ENCODE measurements at places on chromosomes 1 and 21.

- DNase-seq, result no peak
These were observed 37.7 kb downstream of the IFI44 start for GRCh38 chr1:78687315-78687714.

GRCh38 chr1:89945852-89946476, 48.9 kb upstream of the ZNF326 start:
- DNase-seq, result no peak

GRCh38 chr1:6872573-6873261, 87.5 kb downstream of the CAMTA1 start:
- DNase-seq, result no peak

DNA sequence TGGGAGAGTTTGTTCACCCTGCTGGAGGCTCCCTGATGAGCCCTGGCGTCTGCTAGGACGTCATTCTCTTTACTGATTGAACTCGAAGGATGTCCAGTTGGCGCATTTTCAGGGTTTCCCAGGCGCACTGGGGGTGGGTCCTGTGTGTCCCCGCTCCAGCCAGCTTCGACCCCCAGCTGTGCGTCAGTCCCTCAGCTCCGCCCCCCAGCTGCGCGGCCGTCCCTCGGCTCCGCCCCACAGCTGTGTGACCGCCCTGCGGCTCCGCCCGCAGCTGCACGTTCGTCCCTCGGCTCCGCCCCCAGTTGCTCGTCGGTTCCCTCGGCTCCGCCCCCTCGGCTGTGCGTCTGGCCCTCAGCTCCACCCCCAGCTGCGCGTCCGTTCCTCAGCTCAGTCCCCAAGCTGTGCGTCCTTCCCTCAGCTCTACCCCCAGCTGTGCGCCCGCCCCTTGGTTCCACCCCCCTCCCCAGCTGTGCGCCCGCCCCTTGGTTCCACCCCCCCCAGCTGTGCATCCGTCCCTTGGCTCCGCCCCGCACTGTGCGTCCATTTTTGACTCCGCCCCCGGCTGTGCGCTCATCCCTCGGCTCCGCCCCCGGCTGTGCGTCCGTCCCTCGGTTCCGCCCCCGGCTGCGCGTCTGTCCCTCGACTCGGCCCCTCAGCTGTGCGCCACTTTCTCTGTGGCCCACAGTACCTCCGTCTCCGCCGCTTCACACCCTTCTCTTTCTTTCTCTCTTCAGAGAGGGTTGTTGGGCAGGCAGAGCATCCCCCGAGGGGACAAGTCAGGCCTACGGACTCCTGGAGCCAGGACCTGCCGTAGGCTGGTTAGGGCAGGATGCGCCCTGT, 61.3 kb downstream of the FAAP20 start:
- DNase-seq, result peak; percentile 90

- no peak for DNase-seq
These were observed 299 bp downstream of the DIP2A start for GRCh38 chr21:46459024-46459355.

DNA sequence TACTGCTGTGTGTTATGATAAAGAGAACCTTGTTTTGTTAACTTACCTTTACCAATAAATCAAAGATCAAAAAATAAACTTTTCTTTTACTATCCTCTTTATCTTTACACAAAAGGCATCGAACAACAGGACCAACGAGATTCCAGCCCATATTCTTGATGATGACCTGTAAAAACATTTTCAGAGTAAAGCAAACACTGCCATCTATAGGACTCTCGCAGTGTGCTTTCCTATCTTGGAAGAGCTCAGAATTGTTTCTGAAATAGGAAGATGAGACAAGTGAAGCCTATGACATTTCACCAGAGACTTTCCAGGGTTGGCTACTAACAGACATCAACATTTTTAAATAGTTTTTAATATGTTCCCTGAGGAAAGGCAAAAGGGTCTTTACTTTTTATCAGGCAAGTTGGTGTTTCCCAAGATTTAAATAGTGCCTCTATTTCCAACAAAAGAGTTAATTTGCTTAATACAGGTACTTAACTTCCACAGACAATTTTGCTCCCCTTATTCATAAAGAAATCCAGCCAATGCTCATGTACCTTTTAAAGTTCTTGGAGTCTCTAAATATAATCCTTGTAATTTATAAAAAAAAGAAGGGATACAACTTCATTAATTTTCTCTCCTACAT, 7.3 kb downstream of the GLMN start:
- DNase-seq, result peak; percentile 40

- DNase-seq, result no peak
These were observed 32.3 kb downstream of the KIRREL1 start for GRCh38 chr1:158025576-158026230.

GRCh38 chr1:31199949-31200348, 39.7 kb downstream of the NKAIN1 start:
- no peak for DNase-seq

DNA sequence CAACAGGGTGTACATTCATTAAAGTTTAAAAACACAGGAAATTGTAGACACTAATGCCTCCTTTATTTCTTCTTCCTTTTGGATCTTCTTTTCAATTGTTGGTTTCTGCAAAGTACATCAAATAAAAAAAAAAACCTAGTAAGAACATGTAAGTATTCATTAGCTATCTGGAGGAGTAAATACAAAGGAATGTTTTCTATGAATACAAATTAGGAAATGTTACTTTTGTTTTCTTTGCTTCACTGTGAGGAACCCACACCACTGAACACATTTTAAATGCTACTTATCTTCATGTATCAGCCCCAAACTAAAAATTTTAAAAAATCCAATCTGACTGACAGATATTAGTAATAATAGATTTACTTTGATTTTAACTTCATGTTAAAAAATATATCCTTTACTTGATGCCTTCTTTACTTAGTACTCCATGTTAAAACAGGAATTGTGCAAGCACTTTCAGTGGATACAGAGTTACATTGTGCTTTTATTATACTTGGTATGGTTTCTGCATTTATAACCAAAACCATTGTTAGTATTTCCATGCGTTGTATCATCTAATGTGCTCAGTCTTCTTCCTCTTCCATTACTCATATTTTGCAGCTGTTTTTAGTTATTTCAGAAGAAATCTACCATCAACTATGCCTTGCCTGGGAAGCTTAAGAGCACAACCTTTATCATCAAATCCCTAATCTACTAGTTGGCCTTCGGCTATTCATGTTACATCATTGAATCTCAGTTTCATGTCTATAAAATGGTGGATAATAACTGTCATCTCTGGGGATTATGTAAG, 236.9 kb upstream of the DPYD start:
- no peak for DNase-seq

DNA sequence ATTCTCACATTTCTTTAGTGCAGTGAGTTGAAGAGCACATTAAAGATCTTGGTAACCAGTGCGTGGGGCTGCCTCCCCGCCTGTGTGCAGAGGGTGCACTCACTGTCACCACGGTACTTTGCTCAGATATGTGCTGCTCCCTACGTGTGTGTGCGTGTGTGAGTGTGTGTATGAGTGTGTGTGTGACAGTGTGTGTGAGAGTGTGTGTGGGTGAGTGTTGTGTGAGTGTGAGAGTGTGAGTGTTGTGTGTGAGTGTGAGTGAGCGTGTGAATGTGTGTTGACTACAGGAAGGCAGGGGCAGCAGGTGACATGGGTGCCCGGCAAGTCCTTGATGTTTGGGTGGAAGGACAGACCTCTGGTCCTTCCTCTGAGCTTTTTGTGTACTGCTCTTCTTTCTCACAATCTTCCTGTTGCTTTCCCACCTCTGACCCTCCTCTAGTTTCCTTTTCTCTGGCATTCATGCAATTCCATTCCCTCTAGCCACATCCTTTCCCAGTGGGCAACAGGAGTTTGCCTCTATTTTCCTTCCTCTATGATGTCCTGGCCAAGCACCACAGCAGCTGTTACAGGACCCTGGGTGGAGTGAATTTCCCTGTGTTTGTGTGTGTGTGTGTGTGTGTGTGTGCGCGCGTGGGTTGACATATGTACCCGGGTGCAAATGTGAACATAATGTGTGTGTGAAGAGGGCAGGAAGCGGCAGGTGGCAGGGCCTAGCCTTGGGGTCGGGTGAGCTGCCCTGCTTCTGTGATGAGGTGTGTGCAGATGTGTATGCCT, 19.8 kb downstream of the LHX4 start:
- DNase-seq, result no peak

DNA sequence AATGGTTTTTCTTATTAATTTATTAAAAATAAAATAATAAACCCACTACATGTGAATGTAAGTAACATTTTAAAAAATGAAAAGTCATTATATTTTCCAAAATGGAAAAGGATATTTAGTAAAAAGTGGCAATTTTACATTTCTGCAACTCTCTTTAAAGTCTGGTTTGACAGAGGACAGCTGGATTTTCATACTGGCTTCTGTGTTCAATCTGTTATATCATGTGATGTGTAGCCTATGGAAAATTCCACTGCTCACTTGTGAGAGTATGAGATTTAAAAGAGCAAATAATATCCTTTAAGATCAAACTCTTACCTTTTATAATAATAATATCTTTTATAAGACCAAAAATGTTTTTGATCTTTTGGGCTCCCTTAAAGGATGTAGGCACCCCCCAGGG, 33.7 kb downstream of the PCP4 start:
- DNase-seq, result no peak

- DNase-seq, result no peak
These were observed 130.2 kb downstream of the IFI44 start for GRCh38 chr1:78779831-78780230.

DNA sequence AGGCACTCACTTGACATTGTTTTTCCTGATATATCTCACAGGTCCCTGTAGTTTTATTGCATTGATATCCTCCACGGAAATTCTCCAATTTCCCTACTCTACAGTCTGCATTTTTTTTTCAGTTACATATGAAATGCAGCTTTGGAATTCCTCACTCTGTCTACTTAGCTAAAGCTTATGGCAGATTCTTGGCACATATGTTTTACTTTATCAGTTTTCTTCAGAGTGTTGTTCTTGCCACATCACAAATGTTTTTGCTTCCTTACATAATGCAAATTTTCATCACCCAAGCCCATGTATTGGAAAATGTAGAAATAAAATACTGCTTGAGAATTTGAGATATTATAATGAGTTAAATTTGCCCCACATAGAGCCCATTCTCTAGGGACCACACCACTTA, 1895.1 kb downstream of the MRPL39 start:
- DNase-seq, result no peak

DNA sequence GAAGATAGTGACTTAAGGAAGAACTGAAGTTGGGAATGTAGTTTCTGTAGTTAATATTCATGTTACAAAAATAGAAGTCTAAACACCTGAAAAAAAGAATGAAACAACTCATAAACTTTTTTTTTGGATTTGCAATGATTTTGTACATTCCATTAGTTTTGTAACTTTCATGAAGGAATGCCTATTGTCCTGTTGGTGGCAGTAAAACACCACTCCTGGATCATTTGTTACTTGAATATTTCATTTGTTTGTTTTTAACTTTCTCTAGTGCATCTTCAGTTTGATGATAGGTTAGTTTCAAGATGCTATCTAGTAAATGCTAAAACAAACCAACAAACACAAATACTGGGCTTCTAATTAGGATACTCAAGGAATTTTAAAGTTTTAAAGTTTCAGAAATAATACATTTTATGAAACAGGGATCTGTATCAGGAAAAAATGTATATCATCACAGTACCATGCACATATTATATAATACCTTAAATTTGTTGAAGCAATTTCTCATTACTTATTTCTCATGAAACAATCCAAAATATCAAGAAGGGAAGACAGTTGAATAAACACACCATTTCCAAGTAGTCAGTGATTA, 229.7 kb upstream of the CACYBP start:
- peak; percentile 48 for DNase-seq

DNA sequence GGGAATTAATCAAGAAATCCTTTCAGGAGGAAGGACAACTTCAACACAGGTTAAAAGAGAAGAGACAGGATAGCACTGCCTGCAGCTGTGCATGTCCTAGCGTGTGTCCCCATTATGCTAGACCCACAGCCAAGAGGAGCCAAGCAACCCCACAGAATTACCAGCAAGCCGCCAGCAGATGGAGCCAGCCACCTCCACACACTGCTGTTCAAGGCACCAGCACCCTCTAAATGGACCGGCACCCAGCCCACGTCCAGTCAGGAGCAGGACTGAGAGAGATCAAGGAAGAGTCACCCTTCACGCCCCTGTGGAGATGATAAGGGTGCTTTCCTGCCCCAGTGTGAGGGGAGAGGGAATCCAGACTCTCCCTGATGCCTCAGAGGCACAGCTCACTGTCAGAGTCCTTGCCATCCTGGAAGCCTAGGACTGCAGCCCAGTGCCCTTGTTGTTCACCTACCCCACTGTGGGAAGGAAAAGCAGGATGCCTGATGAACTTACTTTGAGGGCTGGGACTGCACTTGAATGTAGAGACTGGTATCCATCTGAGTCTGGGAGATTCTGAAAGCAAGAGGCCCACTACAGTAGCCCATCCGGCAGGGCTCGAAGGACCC, 37.1 kb upstream of the CTTNBP2NL start:
- peak; percentile 12 for DNase-seq

DNA sequence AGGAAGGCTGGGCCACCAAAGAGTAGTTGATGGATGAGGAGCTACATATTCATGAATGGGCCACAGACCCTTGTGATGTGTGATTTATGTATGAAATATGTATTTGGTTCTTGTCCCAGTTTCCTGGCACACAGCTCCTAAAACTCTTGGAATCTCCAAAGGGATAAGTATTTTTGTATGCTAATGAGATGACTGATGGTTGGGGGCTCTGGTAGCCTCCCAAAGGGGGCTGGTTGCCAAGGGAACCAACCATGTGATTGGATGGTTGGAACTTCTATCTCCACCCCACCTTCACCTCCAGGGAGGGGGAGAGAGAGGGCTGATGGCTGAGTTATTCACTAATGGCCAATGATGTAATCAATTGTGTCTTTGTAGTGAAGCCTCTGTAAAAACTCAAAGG, 77.1 kb downstream of the ZNF281 start:
- no peak for DNase-seq

DNA sequence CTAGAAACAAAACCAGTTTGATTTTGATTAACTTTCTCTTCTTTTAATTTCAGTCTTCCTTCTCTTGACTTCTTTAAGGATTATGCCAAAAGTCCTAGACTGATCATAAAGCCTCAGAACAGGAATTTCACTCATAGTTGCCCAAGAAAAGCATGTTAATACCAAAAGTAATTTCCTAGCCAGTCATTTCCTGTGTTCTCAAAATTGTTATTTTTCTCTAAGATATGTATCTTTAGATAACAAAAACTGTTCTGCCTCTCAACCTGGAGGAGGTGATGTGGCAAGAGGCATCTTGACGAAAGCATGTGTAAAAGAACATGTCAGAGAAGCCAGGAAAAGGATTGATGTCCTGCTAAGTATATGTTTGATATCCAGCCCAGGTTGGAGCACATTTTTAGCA, 78.0 kb upstream of the IPO9 start:
- no peak for DNase-seq

DNA sequence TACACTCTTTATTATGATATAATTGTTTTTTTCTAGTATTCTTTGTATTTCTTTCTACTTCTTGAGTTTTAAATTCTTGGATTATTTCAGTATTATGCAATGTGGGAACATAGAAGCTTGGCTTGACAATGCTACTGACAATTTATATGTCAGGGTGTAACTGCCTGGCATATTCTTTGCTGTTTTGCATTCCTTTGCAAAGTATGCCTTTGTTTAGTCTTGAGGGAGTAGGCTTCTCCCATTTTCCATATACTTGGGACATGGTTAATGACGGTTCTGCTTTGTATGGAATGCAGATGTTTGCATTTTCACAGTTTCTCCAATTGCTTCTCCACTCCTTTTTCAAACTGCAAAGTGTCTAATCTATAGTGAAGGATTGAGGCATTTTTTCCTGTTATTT, 109.8 kb downstream of the HMCN1 start:
- no peak for DNase-seq
